Liver (tissue), 10 donors: ENCODE measurements at places on chromosomes 13 and 19.

- no peak for DNase-seq
Measured at GRCh38 chr13:22114630-22115311, 443.9 kb downstream of the FGF9 start.

DNA sequence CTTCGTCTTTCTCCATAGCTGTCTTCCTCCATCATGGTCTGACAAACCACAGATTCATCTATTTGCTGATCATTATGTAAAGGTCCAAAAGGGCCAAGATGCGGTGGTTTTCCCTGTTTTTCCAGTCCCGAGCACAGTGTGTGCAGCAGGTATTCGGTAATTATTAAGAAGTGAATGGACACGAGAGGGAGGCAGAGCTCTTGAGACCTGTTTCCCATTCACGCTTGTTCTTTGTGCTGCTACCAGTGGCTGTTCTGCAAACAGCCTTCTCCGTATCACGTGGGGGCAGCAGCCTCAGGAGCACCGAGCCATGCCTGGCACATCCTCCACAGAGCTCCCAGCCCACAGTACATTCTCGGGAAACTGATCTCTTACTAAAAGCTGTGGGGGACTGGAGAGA, 50.3 kb downstream of the CCDC70 start:
- no peak for DNase-seq

- no peak for DNase-seq
Measured at GRCh38 chr13:31767175-31767900, 28.0 kb downstream of the RXFP2 start.

- no peak for DNase-seq
Measured at GRCh38 chr13:39895254-39895653, 239.8 kb downstream of the COG6 start.

- DNase-seq = peak; percentile 48
Measured at GRCh38 chr19:18208098-18208951, 4.5 kb upstream of the RAB3A start.

GRCh38 chr13:73321043-73321442, 262.2 kb downstream of the KLF5 start:
- no peak for DNase-seq
